ENCODE measurements at places on chromosomes 11 and 22. TPM values are rescaled to one million over a fixed set of nuclear protein-coding genes. Genes with fewer than 3 reads are reported as not detected.

DNA sequence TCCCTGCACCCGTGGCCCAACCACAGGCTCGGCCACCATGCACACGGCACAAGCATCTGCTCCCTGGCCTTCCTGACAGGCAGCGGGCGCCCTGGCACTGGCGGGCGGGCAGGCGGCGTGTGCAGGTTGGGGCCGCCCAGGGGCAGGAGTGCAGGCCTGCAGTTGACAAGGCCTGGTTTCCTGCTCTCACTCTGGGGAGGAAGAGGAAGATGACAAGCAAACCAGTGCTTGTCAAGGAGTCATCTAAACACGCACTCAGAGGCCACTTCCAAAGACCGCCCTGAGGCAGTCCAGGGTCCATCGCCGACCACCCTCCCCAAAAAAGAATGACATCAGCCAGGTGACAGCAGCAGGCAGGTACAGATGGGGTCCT is 65.3 kb upstream of the LINC01488 start:
- DNase-seq = no peak

HEPN1 gene
- total RNA-seq = not detected

DNA sequence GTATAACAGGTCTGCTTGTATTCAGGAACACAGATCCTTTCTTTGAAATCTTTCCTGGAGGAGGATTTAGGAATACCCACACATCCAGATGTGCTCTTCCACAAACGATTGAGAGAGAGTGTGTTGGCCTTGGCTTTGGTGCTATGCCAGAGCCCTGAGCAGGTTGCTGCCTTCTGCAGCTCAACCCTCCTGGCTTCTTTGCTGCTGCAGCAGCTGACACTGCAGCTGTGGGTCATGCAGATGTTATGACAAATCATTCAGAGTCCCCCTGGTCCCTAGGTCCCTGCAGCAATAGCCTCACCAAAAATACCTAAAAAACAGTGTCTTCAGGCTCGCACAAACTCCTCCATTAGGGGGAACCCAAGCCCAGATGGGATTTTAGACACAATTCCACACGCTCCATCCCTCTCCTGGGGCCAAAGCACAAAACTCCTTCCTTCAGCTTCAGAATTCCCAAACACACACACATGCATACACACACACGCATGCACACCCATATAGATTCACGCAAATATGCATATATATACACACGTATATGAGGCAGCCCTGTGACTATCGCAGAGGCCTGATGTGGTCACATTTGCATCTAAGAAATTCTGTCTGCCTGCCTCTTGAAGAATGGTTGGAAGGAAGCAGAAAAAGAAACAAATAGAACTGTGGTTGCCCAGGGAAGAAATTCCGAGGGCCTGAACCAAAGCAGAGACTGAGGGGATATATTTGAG is 35.4 kb downstream of the SLN start:
- no peak for DNase-seq

DNA sequence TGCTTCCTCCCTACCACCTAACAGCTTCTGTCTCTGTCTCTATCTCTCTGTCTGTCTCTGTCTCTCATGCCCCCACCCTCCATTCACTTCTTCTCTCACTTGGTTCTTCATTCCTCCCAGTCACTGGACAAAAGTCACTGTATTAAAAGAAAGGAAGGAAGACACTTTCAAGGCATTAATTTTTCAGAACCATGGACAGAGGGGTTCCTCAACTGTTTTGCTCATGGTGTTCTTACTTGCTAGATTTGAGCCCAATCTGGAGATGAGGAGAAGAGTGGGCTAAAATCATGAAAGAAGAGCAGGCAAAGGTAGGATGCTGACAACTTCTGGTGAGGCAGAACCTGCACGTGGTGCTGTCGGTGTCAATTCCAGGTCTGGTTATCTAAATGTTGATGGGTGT is 116.7 kb upstream of the LARGE1 start:
- no peak for DNase-seq

SLC25A18 gene
- not detected for total RNA-seq

- DNase-seq = no peak
Measured at GRCh38 chr11:75241906-75242644, 1.5 kb downstream of the TPBGL start.

- no peak for DNase-seq
Measured at GRCh38 chr11:116963813-116964212, 126.4 kb upstream of the APOA1 start.

DNA sequence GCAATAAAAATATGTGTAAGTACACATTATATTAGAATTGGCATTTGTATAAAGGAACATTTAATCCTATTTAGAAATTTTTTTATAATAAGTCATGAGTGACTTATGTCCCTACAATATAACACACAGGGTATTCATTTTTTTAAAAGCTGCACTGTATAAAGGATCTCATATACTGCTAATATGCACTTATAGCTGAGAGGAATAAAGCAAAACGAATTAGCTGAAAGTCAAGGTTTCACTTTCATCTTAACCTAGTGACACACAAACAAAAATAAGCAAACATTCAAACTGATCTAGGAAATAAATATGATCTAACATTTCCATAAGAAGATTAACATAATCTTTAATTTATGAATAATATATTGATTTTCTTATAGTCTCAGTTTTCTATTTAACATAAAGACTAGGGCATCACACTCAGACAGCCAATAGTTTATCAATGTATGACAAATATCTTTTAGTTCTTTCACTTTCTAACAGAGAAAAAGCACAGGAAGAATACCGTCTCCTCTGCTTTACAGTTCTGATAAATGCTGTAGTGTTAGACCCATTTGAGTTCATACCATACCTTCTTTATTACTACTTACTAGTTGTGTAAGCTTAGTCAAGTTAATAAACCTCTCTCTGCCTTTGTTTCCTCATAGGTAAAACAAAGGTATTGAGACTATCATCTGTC is 42.9 kb downstream of the DCDC1 start:
- no peak for DNase-seq

DNA sequence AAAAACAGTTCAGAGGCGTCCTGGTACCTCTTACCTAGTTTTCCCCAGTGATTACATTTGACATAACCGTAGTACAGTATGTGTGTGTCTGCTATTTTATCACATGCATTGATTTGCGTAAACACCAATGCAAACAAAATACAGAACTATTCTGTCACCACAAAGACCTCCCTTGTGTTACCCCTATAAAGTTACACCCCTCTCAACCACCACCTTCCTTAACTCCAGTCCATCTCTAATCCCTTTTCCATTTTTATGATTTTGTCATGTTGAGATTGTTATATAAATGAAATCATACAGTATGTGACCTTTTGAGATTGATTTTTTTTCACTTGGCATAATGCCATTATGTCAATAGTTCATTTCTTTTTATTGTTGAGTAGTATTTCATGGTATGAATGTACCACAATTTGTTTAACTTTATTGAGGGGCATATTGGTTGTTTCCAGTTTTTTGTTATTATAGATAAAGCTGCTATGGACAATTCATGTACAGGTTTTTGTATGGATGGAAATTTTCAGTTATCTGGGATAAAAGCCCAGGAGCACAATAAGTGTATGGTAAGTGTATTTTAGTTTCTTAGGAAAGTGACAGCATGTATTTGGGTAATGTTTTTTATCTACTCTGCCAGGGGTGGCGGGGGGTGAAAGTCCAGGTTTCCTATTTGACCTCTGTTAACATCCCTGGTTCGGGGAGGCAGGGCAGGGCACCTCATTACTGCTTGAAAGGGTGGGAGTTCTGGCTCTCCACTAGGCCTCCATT is 6.0 kb upstream of the SLC37A2 start:
- DNase-seq = no peak
